ENCODE measurements at places on chromosomes 16 and 17.

DNA sequence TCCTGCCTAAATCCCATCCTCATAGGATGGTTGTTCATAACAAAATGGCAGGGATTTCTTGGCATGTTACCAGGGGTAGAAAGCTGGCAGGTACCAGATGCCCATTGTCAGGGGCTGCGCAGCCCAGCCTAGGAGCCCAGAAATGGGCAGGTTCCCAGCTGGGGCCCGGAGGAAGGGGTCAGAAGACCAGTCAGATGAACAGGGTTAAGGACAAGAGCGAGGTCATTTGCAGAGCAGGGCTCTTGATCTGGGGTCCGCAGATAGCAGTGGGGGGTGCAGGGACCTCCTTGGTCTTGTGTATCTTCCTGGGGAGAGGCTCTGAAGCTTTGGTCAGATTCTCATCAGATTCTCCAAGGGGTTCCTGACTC is 52.3 kb upstream of the CDC42EP4 start:
- DNase-seq: no peak

DNA sequence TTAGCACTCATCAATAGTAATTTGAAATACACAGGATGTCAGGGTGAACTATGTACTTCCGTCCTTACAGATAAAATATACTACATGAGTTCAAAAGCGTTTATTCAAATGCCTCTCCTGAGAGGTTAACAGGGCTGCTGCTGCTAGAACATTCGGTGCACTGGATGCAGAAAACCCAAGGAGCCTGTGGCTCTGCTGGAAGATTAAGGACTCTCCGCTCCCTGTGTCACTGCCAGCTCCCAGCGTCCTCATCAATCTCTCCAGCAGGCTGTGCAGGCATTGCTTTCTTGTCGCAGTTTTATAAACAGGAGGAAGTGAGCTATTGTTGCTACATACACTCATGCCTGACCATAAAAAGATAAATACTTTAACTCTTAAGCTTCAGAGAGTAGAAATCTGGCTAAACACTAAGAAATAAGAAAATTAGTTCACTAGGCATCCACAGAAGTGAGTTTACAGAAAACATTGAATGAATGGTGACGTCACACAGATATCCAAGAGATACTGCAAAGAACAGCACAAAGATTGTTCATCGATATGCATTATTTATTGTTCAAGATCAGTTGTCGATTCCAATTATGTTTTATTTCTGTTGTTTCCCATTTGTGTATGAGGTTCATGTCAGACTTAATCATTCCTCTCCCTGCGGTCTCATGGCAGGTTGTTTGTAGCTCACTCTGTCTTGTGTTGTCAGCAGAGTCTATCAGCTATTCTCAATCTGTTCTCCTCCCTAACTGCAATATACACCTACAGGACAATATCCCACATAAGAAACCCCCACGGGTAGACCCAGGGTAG is 127.9 kb upstream of the MON1B start:
- no peak for DNase-seq

- no peak for DNase-seq
These were observed 1.5 kb upstream of the ARL6IP1 start for GRCh38 chr16:18802767-18803343.

- no peak for DNase-seq
These were observed 9.4 kb downstream of the GJC1 start for GRCh38 chr17:44820631-44821212.

GRCh38 chr17:46175891-46176290 is 17.3 kb downstream of the KANSL1 start:
- DNase-seq: no peak

- DNase-seq: peak; percentile 63
These were observed 12.7 kb downstream of the TBX2 start for GRCh38 chr17:61412143-61412859.

- DNase-seq: peak; percentile 81
These were observed 672 bp upstream of the ALKBH5 start for GRCh38 chr17:18182978-18183333.

DNA sequence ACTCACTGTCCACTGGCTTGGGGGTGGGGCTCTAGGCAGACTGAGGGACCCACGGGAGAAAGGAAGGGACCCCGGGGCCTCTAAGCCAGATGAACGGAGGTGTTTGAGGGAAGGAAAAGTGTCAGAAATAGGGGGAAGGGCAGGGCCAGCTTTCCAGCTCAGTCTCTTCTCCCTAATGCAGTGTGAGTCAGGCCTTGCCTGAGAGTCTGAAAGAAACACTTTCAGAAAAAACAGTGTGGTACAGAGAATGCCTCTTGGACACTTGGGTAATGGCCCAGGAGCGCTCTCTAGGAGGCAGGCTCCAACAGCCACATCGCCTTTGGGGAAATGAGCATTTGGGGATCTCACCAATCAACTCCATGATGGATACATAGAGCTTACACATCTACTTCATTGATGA is 46.9 kb downstream of the NDEL1 start:
- no peak for DNase-seq

GRCh38 chr17:82559566-82560251 is 40.2 kb downstream of the FOXK2 start:
- DNase-seq: no peak

DNA sequence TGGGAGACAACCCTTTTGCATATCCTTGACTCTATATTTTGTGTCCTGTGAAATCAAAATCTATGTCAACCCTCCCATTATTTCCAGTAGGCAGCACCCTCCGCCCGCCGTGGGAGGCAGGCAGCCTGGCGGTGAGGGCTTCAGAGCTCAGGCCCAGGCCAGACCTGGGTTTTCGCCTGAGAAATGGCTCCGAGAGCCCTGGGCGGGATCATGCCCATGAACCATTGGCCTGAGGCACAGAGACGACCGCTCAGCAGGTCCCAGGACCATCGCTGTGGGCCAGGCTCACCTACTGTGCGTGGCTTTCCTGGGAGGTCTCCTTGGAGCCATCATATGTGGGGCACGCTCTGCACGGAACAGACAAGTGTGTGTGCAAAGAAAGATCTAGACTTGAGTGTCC is 6.3 kb upstream of the SLC38A8 start:
- no peak for DNase-seq

- no peak for DNase-seq
These were observed 63.9 kb upstream of the DNAJA2 start for GRCh38 chr16:47037396-47037745.

DNA sequence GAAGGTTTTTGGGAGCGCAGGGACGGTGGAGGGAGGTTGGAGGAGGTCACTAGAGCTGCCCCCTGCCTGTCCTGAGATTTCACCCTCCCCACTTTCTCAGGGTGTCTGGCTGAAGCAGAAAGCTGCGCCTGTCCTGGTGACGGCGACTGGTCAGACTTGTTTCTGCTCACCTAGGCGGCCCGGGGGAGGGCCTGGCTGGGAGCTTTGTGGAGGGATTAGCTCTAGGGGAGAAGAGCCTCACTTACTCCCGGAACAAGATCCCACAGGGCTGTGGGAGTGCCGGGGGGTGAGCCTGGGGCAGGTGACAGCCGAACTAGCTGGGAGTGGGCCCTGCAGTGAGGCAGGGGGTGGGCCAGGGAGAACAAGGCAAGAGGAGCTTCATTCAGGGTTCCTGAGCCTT is 11.5 kb downstream of the NHERF1 start:
- no peak for DNase-seq

- no peak for DNase-seq
These were observed 119.3 kb upstream of the WSCD1 start for GRCh38 chr17:5950878-5951277.

DNA sequence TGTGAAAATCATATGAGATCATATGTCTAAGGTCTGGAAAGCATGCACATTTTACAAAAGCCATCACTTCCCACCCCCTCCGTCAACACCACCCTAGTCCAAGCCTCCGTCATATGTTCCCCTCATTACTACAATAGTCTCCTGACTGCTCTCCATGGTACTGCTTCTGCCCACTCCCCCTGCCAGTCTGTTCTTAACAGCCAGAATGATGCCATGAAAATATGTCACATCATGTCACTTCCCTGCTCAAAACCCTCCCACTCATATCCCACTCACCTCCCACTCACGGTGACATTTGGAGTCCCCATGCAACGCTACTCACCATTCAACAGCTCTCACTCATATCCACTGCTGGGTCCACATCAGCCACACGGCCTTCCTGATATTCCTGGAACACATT is 432.3 kb downstream of the XYLT1 start:
- no peak for DNase-seq

- no peak for DNase-seq
These were observed 235.2 kb upstream of the TNRC6C start for GRCh38 chr17:77723071-77723908.

GRCh38 chr16:86517652-86518258 is 7.4 kb downstream of the FOXF1 start:
- no peak for DNase-seq

DNA sequence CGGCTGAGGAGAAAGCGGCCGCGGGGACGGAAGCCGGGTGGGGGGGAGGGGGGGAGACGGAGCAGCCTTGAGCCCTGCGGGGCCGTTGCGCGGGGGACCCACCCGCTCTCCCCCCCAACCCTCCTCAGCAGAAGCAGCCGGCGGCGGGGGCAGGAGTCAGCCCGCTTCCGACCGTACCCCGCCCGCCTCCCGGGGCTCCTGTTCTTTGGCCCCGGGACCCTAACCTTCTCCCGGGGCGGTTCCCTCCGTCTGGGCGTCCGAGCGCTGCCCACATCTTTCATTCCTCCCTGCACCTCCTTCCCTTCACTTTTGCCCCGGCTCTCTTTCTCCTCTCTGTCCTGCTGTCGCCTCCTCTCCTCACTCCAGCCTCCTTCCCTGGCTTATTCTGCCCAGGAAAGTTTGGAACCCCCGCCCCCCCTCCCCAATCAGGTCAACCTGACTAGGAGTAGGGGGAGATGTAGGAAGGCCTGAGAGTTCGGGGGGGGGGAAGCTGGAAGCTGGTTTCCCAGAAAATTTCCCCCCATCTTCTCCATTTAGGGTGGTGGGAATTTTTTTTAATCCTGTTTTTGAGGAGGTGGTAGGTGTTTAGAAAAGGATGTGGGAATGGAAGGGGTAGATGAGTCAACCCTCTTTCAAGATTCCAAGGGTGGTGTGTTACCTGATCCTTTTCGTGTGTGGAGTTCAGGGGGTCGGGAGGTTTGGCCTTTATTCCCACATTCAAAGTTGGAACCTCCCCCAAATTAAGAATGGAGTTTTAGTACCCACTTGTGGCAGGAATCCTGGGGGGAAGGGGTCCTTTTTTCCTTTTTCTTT is 427 bp upstream of the NLK start:
- DNase-seq: no peak

- DNase-seq: no peak
These were observed 230.1 kb upstream of the CCL2 start for GRCh38 chr17:34024806-34025551.

DNA sequence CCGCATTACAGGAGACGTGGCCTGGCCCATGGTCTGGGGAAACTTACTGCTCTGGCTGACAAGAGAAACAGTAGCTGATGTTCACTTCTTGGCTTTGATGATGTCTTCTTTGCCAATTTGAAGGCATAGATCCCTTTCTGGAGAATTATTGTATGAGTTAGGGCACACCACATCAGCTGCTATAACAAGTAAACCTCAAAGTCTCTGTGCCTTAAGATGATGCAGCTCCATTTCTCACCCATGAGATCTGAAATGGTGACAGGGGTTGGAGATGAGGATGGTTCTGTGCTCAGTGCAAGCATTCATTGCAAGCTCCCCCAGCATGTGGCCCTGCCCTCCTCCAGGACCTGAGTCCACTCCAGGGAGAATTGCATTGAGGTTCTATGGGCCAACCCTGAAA is 157.4 kb downstream of the IRX5 start:
- no peak for DNase-seq

GRCh38 chr17:82613283-82614094 is 34.8 kb downstream of the WDR45B start:
- no peak for DNase-seq

DNA sequence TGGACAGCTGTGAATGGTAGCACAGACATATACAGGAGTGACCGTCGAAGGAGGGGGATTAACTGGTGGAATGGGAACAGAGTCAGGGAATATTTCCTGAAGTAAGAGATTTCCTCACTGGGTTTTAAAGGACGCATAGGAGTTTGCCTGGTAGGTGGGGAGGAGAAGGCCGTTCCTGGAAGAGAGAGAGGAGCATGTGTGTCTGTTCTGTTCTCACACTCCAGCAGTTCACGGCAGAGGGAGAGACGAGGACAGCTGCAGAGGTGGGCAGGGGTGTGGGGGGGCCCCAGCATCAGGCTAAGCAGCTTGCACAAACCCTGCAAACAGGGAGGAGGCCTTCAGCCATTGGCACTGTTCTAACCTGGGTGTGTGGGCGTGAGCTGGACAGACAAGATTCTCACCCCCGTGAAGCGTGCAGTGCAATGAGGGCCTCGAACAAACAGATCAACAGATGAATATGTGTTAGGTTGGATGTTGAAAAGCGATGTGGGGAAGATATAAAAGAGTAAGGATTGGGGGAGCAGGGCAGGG is 85.3 kb upstream of the GSE1 start:
- no peak for DNase-seq

DNA sequence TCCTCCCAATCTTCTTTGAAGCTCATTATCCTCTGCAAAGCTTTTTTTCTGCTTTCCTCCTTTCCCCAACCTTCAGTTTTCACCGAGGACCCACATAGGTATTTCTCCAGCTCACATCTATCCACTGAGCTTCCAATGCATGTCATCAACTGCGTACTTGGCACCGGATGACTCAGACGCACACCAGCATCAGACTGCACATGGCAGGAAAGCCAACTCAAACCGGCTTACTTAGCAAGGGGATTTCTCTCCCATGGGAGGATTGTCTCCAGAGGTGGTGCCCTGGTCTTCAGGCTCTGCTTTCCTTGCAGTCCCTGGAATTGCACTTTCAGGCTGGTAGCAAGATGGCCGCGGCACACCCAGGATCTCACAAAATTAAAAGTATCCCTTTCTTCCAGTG is 1.7 kb upstream of the AKTIP start:
- no peak for DNase-seq

GRCh38 chr17:77593081-77593480 is 365.4 kb upstream of the TNRC6C start:
- DNase-seq: no peak

- DNase-seq: no peak
These were observed 68.0 kb downstream of the AATF start for GRCh38 chr17:37016780-37017179.

DNA sequence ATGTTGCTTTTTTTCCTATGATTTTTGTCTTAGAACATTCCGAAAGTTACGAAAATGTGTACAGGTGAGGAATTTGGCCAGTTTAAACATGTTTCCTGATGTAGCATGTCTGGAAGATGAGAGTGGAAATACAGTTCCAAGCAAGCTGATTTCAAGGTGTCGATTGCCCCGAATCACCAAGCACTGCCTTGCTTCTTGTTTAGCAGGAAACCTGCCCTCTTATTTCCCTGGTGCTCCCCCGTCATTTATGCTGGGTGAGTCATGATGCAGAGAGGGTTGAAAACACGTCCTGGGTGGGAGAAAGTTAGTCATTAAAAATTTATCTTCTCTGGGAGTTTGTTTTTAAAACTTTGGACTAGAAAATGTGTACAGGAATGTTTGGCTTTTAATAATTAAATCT is 608.6 kb upstream of the EEF2KMT start:
- no peak for DNase-seq

Data from stimulated activated naive CD4-positive, alpha-beta T cell treated with Interleukin-2 at 50 U/mL for 16 hours (primary cell).